ENCODE measurements at places on chromosomes 1 and 21.

GRCh38 chr1:74791491-74791890 lies 58.5 kb downstream of the TYW3 start:
- DNase-seq = no peak

GRCh38 chr1:208724079-208724478 lies 479.9 kb upstream of the PLXNA2 start:
- no peak for DNase-seq

DNA sequence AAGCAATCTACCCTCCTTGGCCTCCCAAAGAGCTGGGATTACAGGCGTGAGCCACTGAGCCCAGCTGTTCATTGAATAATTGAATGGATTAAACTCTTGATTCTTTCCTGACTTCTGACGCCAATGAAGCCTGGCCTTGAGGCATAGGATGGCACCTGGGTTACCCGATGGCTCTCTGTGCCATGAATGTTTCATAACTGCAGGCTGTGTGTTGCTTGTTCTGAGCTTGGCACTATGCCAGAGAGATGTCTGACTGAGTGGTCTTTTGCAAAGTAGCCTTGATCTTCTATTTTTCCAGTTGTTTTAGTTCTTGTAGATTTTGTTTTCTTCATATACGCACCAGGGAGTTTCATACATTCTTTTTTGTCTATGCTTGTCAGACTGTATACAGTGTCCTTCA lies 38.5 kb upstream of the AK4 start:
- DNase-seq = no peak

DNA sequence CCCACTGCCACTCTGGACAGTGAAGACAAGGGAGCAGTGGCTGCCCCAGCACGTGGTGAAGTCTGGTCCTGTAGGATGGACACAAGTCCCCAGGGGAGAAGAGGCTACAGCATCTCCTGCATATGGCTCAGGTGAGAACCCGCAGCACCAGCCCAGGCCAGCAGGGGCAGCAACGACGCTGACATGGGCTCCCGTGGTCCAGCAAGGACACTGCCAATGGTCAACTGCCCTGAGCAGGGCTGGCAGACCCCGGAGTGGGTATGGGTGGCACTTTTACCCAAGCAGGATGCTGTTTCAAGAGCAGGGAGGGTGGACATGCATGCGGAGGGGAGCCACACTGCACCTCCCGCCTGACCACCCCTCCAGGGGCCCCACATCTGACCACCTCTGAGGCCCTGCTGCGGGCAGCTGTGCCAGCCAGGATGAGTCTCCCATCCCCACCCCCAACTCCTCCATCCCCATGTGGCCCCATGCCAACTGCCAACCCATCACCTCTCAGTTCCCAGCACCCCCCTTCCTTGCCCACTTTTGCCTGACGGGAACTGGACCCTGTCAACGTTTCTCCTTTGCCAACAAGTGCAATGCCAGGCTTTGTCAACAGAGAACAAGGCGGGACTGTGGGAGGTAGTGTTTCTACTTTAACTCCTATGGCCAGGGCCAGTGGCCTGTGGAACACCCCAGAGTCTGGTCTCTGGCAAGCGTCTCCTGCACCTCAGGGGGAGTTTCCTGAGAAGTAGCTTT lies 8.6 kb downstream of the MORN1 start:
- no peak for DNase-seq

DNA sequence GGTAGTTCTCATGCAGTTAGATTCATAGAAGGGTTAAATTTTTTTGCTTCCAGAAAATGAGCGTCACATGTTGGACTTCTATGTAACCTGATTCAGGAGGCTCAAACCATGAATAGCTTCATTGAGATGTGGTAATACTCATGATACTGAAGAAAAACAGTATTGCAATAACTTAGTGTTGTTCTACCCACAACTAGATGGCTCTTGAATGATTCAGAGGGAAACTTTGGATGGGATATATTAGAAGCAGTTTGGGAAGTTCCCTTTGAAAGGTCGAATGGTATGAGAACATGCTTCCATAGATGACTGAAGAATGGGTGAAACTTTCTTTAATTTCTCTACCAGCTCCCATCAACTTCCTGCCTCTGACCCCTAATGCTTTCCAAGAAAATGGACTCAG lies 211.7 kb upstream of the PTGFR start:
- no peak for DNase-seq

- DNase-seq = no peak
Measured at GRCh38 chr1:170395149-170395548, 136.8 kb upstream of the GORAB start.

GRCh38 chr1:47803815-47804501 lies 193.2 kb downstream of the TRABD2B start:
- DNase-seq = no peak

Measured in C1 segment of cervical spinal cord (tissue), 14 donors.